MCF 10A (cell line): ENCODE measurements at places on chromosomes 4 and X. TPM values are rescaled to one million over a fixed set of nuclear protein-coding genes. Genes with fewer than 3 reads are reported as not detected.
A peak's percentile ranks its signal among the peaks of the same experiment; 100 is the strongest.

DNA sequence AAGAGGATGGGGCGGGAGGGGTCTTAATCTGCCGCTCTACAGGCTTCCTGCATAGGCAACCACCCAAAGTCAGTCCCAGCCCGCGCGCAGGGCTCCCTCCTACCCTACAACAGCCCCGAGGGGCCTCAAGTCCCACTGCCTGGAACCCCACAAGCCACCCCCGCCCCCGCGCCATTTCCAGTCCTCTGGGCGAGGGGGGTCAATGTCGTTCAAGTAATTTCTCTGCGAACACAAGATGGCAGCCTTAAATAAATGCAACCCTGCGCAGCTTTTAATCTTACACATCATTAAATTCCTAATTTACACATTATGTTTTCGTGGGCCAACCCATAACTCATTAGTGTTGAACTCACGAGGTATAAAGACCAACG is 92.9 kb downstream of the BCOR start:
- H3K27ac ChIP-seq, result no peak overlapping the region
- H3K36me3 ChIP-seq, result no peaks in the 10 kb centered on the region
- H3K4me1 ChIP-seq, result no peaks in the 10 kb centered on the region
- H3K4me3 ChIP-seq, result no peak overlapping the region

GRCh38 chr4:23083391-23083790 is 390.7 kb downstream of the GBA3 start:
- no peak overlapping the region for H3K27ac ChIP-seq
- no peak overlapping the region for H3K4me3 ChIP-seq
- H3K27me3 ChIP-seq, result no peaks in the 10 kb centered on the region
- no peaks in the 10 kb centered on the region for H3K36me3 ChIP-seq

DNA sequence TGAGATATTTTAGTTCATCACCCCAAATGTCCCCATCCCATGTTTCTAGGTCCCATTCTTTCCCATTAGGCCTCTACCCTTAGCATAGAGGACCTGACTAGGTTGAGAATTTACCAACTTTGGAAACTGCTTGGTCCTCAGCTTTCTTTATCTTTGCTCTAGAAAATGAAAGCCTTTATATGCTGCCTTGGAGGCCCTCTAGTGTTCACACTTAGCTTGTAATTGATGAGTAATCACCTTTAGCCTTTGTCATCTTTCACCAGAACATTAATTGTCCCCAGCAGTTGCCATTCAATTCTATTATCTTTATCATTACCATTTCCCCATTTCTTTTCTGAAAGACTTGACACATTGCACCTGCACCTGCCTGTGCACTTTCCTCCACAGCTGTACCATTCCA is 589.2 kb upstream of the NR3C2 start:
- no peaks in the 10 kb centered on the region for H3K36me3 ChIP-seq
- H3K4me3 ChIP-seq, result no peak overlapping the region
- H3K27me3 ChIP-seq, result no peaks in the 10 kb centered on the region
- H3K27ac ChIP-seq, result no peak overlapping the region
- no peaks in the 10 kb centered on the region for H3K4me1 ChIP-seq
- peak; percentile 54 for DNase-seq

The SPACA5 gene
- total RNA-seq, result not detected in 2 replicates

GRCh38 chr4:156898373-156899117 is 73.1 kb downstream of the PDGFC start:
- H3K27me3 ChIP-seq, result no peaks in the 10 kb centered on the region
- DNase-seq, result peak; percentile 24
- H3K4me1 ChIP-seq, result peaks cover 50% of the 10 kb centered on the region
- H3K36me3 ChIP-seq, result peaks cover 7% of the 10 kb centered on the region

DNA sequence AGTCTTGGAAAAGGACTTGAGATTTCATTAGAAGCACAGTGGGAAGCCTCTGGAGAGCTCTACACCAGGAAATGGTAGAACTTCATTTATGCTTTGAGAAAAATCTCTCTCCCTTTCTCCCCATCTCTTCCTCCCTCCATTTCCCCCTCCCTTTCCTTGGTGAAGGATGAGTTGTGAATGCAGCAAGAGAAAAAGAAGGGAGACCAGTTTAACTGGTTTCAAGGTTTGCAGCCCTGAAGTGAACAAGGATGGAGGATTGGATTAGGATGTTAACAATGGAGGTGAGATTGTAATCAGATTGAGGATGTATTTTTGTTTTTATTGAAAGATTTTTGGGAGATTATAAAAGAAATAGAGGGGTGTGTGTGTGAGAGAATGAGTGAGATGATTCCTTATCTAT is 99.5 kb downstream of the ANK2 start:
- H3K4me1 ChIP-seq, result no peaks in the 10 kb centered on the region
- no peak overlapping the region for H3K4me3 ChIP-seq
- no peaks in the 10 kb centered on the region for H3K27me3 ChIP-seq
- no peak for DNase-seq
